ENCODE measurements at places on chromosomes 11 and 22.

GRCh38 chr11:93113824-93114223 is 84.0 kb downstream of the SLC36A4 start:
- no peak overlapping the region for H3K4me3 ChIP-seq
- no peak for DNase-seq
- H3K27me3 ChIP-seq = peaks cover 2% of the 10 kb centered on the region
- H3K4me1 ChIP-seq = peaks cover 10% of the 10 kb centered on the region
- H3K36me3 ChIP-seq = no peaks in the 10 kb centered on the region

- DNase-seq = no peak
- H3K4me1 ChIP-seq = no peaks in the 10 kb centered on the region
- H3K4me3 ChIP-seq = no peak overlapping the region
Measured at GRCh38 chr11:64720167-64720566, 2.8 kb downstream of the NRXN2 start.

- peak overlapping the region; percentile 52 for H3K4me3 ChIP-seq
- no peak for DNase-seq
- H3K4me1 ChIP-seq = peaks cover 86% of the 10 kb centered on the region
- H3K36me3 ChIP-seq = peaks cover 11% of the 10 kb centered on the region
- peak overlapping the region; percentile 100 for H3K27ac ChIP-seq
Measured at GRCh38 chr22:36328635-36329253, 59.0 kb downstream of the MYH9 start.

GRCh38 chr22:29190051-29190450 is 15.6 kb upstream of the EMID1 start:
- H3K27me3 ChIP-seq = no peaks in the 10 kb centered on the region
- no peaks in the 10 kb centered on the region for H3K4me1 ChIP-seq
- H3K27ac ChIP-seq = no peak overlapping the region
- H3K4me3 ChIP-seq = no peak overlapping the region
- no peaks in the 10 kb centered on the region for H3K36me3 ChIP-seq
- no peak for DNase-seq

DNA sequence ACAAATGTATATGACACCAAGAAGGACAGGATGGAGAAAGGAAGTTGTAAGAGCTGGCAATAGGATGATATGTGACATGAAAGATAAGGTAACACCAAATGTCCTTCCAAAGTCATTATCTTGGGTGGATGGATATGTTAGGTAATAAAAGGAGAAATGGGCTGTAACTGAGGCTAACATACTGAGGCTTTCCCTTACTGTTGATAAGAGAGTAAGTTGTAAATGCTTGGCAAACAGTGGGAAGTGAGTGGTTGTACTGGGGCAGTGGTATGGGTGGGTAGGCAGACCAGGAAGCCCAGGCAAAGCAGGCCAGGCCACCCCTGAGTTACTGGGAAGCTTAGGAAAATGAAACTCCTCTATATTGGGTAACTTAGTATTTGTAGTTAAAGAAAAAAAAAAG is 73.7 kb downstream of the ARHGAP42 start:
- H3K36me3 ChIP-seq = no peaks in the 10 kb centered on the region
- no peak overlapping the region for H3K4me3 ChIP-seq
- no peak for DNase-seq
- H3K27ac ChIP-seq = peak overlapping the region; percentile 1
- no peaks in the 10 kb centered on the region for H3K27me3 ChIP-seq

- no peaks in the 10 kb centered on the region for H3K4me1 ChIP-seq
- no peak for DNase-seq
- H3K4me3 ChIP-seq = no peak overlapping the region
- peaks cover 35% of the 10 kb centered on the region for H3K27me3 ChIP-seq
- no peak overlapping the region for H3K27ac ChIP-seq
Measured at GRCh38 chr22:43901976-43902643, 10.3 kb upstream of the PNPLA5 start.

DNA sequence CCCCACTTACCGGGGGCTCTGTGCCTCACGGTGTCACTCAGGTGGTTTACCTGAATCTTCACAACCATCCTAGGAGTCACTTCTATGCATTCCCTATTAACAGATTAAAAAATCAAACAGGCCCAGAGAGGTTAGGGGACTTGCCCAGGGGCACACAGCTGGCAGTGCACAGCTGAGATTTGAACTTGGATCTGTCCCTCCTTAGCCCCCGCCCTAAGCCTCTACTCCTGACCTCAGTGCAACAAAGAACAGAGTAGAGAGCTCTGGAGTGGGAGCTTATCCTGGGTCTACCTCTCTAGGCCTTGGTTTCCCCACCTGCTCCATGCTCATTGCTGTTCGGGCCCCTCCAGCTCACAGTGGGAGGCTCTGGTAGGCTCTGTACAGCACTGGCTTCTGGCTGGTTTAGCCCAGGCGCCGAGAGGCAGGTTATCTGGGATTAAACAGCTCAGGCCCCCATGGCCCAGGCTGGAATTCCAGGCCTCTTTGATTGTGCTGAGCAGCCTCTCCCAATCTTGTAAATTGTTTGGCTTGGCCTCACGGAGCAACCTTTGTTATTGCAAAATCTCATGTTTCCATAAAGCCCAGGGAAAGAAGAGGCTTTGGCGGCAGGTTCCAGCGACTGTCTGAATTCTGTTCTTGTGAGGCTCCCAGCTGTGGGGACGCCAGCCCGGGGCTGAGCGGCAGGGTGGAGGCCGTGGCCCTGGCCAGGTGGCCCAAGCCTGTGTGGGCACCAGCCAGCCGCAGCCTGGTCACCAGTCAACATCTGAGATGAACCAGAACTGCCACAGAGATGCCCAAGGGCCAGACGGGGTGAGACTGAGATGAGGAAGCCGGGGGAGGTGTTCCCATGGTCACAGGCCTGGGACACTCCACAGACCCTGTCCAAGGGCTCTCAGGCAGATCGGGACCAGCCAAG is 28.9 kb upstream of the SHISAL1 start:
- H3K36me3 ChIP-seq = no peaks in the 10 kb centered on the region
- peaks cover 35% of the 10 kb centered on the region for H3K27me3 ChIP-seq
- DNase-seq = no peak
- peaks cover 11% of the 10 kb centered on the region for H3K4me1 ChIP-seq

- H3K27ac ChIP-seq = no peak overlapping the region
- peaks cover 10% of the 10 kb centered on the region for H3K4me1 ChIP-seq
- no peaks in the 10 kb centered on the region for H3K27me3 ChIP-seq
- H3K4me3 ChIP-seq = no peak overlapping the region
Measured at GRCh38 chr11:126310200-126310991, 6.5 kb downstream of the DCPS start.

- DNase-seq = no peak
- H3K4me1 ChIP-seq = no peaks in the 10 kb centered on the region
- no peaks in the 10 kb centered on the region for H3K27me3 ChIP-seq
- no peak overlapping the region for H3K4me3 ChIP-seq
- peaks cover 21% of the 10 kb centered on the region for H3K36me3 ChIP-seq
- H3K27ac ChIP-seq = no peak overlapping the region
Measured at GRCh38 chr22:19509191-19509590, 15.0 kb downstream of the CLDN5 start.

GRCh38 chr11:121572571-121573059 is 119.8 kb upstream of the SORL1-AS1 start:
- peaks cover 19% of the 10 kb centered on the region for H3K36me3 ChIP-seq
- no peak for DNase-seq
- H3K4me3 ChIP-seq = no peak overlapping the region
- peaks cover 3% of the 10 kb centered on the region for H3K27me3 ChIP-seq

DNA sequence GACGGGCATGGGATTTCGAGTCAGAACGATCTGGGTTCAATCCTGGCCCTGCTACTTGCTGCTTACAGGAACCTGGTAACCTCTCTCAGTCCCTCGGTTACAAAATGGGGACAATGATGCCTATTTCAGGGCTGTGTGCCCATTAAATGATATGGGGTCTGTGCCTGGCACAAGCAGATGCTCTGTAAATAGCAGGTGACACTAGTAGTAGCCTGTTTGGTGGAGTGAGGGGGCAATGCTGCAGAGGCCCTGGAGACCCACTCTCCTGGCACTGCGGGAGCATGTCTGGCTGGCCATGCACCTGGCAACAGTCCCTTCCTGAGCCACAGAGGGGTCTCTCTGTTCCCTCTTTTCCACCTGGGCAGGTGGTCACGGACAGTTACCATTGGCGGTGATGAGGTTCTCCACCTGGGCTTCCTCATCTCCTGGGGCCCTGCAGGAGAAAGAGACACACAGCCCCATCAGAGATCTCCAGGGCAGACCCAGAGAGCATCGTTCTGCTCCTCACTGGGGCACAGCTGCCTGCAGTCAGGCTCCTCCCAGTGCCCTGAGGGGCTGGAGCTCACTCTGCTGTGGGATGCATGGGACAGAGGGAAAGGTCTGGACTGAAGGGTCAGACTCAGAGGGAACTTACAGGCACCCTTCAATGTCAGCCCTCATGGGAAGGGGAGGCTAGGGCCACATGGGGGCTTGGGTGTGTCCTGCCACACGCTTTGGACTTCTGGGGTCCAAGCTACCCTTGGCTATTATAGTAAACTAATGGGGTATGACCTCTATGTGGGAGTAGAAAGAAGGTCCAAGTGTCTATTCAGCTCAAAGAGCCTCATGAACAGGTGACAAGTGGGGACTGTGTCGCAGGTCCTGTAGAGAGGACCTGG is 15.6 kb upstream of the FXYD2 start:
- H3K36me3 ChIP-seq = peaks cover 28% of the 10 kb centered on the region
- peak; percentile 10 for DNase-seq
- H3K27ac ChIP-seq = no peak overlapping the region
- no peak overlapping the region for H3K4me3 ChIP-seq
